Effector CD4-positive, alpha-beta T cell (primary cell): ENCODE measurements at places on chromosomes 1 and 21.

DNA sequence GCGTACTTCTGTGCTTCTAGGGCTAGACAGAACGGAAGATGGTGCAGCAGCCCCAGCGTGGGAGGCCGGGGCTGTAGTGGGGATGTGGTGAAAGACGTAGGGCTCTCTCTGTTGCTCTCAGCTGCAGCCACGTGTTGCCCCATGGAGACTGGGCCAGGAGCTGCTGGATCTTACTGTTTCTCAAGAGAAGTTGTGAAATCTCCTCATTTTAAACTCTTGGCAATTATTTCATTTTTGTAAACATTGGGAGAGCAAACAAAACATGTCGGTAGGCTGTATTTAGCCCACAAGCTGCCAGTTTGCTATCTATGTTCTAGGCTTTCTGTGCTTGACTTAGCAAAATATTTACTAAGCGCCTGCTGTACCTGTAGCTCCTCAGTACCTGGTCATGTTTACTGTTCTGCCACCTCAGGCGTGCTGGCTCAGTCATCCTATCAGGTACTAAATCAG is 15.9 kb upstream of the ELOA start:
- no peak for DNase-seq

DNA sequence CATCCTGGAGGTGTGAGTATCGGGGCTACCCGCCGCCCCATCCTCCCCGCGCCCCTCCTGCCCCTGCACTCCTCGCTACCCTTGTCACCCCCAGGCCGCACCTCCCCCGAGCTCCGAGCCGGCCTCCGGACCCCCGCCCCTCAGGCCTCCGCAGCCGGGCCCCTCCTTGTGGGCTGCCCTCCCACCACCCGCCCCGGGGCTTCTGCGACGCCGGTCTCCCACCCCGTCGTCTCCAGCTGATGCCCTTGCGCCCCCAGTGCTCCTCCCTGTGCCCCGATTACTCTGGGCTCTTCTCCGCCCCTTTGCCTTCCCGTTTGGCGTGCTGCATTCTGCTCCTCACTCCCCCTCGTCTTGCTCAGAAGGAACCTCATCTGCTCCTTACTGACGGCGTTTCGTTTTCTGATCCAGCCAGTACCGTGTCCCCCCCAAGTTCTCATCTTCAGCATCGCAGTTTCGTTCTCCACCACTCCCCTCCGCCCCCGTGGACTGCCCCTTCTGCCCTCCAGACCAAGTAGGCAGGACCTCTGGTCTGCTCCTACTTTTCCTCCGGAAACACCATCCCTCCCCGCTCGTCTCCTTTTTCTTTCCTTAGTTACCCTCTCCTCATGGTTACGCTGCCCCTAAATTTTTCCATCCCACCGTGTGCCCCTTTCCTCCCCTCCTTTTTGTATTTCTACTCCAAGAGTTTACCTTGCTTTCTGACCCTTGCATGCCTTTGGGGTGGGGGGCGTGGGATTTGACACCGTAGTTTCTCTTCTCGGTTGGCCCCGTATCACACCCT is 841 bp downstream of the SNX27 start:
- DNase-seq, result no peak

- DNase-seq, result no peak
Observed at GRCh38 chr1:213982672-213983492, 4.9 kb upstream of the PROX1 start.

- DNase-seq, result no peak
Observed at GRCh38 chr1:56284928-56285327, 294.4 kb downstream of the PLPP3 start.

DNA sequence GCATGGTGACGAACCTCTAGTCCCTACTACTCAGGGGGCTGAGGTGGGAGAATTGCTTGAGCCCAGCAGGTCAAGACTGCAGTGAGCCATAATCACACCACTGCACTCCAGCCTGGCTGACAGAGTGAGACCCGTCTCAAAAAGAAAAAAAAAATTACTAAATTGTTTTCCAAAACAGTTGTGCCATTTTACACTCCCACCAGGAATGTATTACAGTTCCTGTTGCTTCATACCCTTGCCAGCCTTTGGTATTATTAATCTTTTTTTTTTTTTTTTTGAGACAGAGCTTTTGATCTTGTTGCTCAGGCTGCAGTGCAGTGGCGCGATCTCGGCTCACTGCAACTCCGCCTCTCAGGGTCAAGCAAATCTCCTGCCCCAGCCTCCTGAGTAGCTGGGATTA is 55.9 kb downstream of the RPS6KA1 start:
- no peak for DNase-seq

DNA sequence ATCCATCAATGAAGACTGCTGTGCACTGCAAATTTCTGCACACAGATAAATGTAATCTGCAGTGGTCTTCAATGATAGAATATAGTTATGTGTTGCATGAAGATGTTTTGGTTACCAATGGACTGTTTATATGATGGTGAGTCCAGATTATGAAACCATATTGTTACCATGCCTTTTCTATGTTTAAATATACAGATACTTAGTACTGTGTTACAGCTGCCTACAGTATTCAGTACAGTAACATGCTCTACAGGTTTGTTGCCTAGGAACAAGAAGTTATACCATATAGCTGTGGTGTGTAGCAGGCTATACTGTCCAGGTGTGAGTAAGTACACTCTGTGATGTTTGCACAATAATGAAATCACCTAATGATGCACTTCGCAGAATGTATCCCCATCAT is 40.8 kb downstream of the SORT1 start:
- DNase-seq, result no peak

DNA sequence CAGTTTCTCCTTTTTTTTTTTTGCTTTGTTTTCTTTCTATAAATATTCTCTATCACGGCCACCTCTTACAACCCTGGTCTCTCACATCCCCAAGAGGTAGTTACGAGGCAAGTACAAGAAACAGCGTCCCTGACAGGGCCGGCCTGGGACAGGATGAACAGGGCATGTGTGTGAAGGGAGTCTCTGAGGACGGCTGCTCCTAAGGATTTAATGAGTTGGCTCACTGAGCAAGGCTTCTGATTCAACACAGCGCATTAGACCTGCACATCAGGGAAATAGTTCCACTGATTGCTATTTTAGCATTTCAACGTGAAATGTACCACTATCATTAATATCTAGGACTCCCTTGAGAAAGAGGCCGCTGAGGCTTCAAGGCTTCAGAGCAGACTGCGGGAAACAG is 54.0 kb downstream of the NTPCR start:
- no peak for DNase-seq

DNA sequence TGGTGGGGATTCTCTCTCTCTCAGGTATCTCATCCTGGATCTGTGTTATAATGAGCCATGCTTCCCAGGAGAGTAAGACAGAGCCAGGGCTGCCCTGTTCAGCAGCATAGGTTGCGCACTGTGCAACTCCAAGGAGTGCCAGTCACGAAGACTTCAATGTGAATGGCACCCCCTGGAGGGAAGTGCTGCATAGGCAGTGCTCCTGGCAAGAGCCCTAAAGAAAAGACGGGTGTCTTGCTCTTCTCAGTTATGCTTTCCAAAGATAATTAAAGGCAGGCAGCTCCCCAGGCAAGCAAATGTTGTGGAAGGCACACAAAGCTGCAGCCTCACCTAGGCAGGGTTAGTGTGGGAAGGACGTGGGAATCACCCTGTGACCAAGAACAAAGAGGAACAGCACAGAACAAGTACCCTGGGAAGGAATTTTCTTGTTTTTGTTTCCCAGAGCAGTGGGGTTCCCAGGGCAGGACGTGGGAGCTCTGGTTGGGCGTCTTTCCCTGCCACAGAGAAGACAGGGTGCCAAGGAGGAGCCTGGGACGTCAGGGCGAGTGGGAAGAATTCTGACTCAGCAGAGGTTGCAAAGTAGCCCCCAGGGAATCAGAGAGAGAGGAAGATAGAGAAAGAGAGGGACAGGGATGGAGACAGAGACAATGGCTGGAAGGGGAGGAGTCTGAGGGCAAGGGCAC is 120.9 kb downstream of the KCNN3 start:
- DNase-seq, result no peak

DNA sequence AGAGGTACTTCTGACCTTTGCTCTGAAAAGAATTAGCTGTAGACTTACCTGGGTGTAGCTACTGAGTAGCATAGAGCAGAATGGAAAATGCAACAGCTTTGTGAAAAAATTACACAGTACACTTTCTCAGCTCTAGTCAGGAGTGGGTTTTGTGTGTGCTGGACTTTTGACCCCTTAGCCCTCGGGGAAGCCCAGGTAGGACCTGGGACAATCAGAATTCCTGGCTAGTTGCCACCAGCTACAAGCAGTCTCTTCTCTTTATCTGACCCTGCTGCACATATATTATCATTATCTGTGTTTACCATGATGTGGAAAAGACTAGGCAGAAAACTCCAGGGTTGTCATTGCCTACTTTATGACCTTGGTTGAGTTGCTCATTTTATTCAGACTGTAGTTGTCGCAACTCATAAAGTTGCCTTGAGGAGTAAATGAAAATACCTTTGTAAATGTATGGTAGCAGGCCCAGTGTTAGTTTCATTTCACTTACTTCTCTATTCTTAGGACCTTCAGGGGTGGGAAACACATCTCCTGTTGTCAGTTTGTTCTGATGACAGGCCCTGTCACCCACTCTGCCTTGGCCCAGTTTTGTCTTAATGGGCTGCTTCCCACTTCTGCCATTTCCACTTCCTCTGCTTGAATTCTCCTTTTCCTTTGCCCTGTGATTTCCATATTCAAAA is 5.4 kb downstream of the NEK7 start:
- no peak for DNase-seq

- DNase-seq, result no peak
Observed at GRCh38 chr1:185936641-185937040, 202.4 kb downstream of the HMCN1 start.

DNA sequence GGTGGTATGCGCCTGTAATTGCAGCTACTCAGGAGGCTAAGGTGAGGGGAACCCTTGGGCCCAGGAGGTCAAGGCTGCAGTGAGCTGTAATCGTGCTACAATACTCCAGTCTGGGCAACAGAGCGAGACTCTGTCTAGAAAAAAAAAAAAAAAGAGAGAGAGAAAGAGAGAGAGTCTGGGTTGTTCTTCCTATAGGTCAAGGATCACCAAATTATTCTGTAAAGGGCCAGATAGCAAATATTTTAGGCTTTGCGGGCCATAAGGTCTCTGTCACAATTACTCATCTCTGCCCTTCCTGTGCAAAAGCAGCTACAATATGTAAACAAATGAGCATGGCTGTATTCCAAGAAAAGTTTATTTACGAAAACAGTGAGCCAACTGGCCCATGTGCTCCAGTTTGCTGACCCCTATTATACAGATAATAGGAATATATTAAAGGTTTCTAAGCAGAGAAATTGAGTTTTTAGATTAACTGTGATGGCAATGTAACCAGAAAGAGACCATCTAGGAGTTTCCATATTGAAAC is 2.1 kb downstream of the SASS6 start:
- DNase-seq, result no peak

GRCh38 chr1:8342325-8342724 is 24.4 kb downstream of the SLC45A1 start:
- no peak for DNase-seq

GRCh38 chr1:81232420-81232819 is 568.3 kb upstream of the ADGRL2 start:
- no peak for DNase-seq

DNA sequence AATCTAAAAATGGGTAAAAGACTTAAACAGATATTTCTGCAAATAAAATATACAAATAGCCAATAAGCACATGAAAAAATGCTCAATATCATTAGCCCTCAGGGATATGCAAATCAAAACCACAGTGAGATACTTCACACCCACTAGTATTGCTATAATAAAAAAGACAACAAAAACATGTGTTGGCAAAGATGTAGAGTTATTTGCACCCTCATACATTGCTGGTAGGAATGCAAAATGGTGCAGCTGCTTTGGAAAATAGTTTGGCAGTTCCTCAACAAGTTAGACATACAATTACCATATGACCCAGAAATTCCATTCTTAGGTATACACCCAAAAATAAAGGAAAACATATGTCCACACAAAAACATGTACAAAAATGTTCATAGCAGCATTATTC is 30.2 kb downstream of the ZZZ3 start:
- DNase-seq, result no peak

- no peak for DNase-seq
Observed at GRCh38 chr1:150365941-150366340, 2.0 kb downstream of the RPRD2 start.

GRCh38 chr1:214187933-214188332 is 93.0 kb upstream of the SMYD2 start:
- no peak for DNase-seq

DNA sequence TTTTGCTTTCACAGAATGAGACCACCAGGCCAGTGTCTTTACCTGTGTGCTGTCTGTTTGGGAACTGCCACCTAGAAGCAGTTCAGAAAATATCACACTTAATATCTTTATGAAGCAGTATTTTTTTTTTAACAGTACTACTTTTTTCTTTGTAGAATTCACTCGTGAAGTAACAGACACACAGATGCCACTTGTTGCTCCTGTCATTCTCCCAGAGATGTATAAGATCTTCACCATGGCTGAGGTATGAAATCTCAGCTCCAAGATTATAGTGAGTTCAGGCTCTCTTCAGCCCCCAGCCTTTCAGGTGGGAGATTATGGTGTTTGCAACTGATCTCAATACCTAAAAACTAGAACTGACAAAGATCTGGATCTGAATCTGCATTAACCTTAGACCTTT is 23.0 kb downstream of the IPO9 start:
- no peak for DNase-seq

DNA sequence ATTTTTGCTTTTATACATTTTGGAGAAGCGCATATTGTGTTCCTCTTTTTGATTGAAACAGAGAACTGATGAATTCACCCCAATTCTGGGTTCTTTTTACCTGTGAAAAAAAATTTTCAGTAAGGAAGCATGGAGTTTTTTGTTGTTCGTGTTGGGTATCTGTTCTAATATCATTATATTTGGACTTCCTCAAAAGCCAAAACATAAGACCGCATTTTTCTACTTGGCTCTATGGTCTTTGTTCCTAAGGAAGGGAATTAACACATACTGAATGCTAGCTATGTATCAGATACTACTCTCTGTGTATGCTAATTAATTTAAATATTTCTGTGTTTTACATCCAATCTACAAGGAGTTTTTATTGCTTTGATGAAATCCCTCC is 12.9 kb downstream of the EPB41 start:
- no peak for DNase-seq

DNA sequence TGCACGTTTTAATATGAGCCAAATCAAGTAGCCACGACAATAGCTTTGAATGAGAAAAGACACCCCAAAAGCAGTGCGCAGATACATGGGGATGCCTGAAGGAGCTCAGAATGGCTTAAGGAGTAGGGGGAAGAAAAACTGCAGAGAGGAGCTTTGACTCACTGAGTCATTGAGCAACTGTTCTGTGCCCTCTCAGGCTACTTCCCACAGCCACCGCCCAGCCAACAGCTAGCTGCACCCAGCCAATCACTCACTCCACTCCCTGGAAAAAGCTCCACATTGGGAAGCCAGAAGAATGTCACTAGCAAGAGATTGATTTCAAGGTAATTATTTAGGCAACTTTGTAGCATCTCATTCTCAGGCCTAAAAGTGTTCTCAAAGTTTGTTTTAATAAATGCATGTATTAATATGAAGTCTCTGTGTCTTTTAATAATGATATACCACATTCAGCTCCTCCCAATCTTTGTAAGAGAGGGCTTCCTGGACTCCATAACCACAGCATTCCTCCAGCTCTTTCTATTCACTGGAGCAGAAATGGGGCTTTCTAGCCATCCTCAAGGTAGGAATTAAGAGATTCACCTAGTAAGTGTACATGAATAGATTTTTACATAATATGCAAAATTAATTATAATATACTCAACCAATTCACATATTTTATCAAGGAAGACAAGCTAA is 16.8 kb downstream of the DUSP10 start:
- no peak for DNase-seq

- DNase-seq, result no peak
Observed at GRCh38 chr1:163060343-163061007, 8.7 kb upstream of the RGS4 start.
